ENCODE measurements at places on chromosomes 3 and 15. TPM values are rescaled to one million over a fixed set of nuclear protein-coding genes. Genes with fewer than 3 reads are reported as not detected.
A peak's percentile ranks its signal among the peaks of the same experiment; 100 is the strongest.

DNA sequence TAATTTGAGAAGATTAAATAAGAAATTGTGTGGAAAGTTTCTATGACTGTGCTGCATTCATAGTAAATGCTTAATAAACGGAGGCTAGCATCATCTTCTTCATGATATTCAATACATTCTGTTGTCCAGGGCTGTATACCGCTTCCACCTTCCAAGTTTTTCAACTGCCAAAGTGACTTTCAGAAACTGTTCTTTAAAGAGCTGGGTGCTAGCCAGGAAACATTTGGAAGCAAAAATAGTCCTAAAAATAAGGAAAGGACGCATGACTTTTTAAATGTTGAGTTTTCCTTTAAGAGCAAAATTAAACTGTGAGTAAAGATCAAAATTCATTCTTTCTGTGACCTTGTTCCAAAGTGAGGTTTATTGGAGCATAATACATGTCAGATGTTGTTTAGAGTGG, 9.4 kb upstream of the ERC2 start:
- H3K27ac ChIP-seq: no peak overlapping the region
- no peaks in the 10 kb centered on the region for H3K4me1 ChIP-seq
- no peak for DNase-seq
- H3K4me3 ChIP-seq: no peak overlapping the region
- no peaks in the 10 kb centered on the region for H3K36me3 ChIP-seq

- peaks cover 5% of the 10 kb centered on the region for H3K4me1 ChIP-seq
- peak overlapping the region; percentile 99 for H3K27ac ChIP-seq
- no peaks in the 10 kb centered on the region for H3K36me3 ChIP-seq
- no peaks in the 10 kb centered on the region for H3K27me3 ChIP-seq
- H3K4me3 ChIP-seq: peak overlapping the region; percentile 61
These were observed 224.1 kb upstream of the TPRG1 start for GRCh38 chr3:188947401-188948280.

GRCh38 chr3:194851941-194852340, 166.3 kb downstream of the FAM43A start:
- no peak overlapping the region for H3K27ac ChIP-seq
- DNase-seq: no peak
- H3K27me3 ChIP-seq: no peaks in the 10 kb centered on the region

DNA sequence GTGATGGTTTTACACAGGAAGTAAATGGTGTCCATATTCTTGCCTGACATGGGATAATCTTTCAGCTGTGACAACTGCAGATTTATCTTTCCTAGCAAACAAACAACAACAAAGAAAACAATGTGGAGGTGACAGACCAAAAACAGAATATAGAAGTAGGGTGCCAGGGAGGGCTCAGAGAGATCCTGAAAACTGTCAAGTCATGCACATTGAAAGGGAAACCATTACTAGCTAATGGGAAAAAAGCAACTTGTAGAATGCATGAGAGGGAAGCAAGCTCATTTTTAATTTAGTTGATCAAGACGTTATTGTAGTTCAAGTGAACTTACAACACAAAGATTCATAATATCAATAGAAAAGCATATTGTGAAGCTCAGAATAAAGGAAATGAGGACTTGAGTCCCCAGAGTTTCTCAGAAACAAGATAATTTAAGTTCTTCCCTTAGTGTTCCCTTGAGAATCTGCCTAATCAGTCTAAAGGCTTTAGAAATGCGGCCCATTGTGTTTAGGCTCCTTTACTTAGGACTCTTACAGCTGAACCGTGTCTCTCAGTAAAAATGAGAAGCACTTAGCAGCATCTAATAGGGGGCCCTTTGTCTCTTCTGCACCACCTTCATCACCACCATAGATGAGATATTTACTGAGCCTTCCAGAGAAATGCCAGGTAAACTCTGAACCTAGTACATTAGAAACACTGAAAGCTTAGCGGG, 115.6 kb upstream of the CADPS start:
- H3K27ac ChIP-seq: no peak overlapping the region
- no peaks in the 10 kb centered on the region for H3K36me3 ChIP-seq
- no peaks in the 10 kb centered on the region for H3K27me3 ChIP-seq
- H3K4me1 ChIP-seq: no peaks in the 10 kb centered on the region

GRCh38 chr15:41483519-41483918, 10.2 kb upstream of the ITPKA start:
- no peak for DNase-seq
- no peaks in the 10 kb centered on the region for H3K4me1 ChIP-seq
- peaks cover 10% of the 10 kb centered on the region for H3K36me3 ChIP-seq

- DNase-seq: peak; percentile 34
- no peak overlapping the region for H3K27ac ChIP-seq
- no peak overlapping the region for H3K4me3 ChIP-seq
These were observed 346.5 kb downstream of the THSD4 start for GRCh38 chr15:71461748-71462147.

DNA sequence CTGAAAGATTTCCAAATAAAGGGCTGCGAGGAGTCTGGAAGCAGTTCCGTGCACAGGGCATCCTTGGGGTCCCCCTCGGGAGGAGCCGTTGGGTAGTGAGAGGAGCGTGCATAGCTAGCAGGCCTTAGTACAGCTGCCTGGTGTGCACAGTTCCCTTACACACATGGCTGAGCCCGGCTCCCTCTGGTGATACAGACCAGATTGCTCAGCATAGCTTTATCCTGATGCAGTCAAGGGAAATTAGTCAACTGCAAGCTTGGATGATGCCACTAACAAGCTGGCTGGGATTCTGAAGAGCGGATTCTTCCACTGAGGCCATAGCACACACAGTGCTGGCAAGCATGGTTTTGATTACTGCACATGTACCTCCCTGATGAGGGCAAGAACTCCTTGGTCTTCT, 349.4 kb downstream of the LRTM1 start:
- H3K36me3 ChIP-seq: no peaks in the 10 kb centered on the region
- H3K4me3 ChIP-seq: no peak overlapping the region
- no peaks in the 10 kb centered on the region for H3K27me3 ChIP-seq

DNA sequence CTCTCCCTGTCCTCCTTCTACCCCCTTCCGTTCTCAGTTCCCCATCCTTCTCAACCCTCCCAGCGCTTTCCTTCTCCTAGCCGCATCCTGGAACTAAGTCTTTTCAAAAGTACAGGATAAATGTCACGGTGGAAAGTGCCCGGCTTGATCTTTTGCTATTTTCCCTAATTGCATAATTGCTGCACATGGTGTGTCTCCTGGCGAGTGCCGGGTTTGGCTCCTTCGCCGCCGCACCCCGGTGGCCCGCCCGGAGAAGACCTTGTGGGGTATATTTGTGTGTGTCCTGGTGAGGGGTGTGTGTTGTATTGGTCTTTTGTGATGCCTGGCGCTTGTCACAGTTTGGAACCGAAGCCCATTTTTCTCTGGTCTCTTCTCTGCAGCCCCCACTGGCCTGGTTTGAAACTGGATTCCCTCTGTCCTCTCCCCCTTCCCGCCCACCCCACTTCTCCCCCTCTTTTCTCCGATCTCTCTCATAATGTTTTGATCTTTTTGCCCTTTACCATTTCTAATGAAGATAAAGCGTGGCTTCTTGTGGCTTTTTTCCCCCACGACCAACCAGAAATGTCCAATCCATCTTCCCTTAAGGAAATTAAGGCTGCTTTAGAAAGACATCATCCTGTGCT, 692 bp downstream of the UBE2E2 start:
- no peak for DNase-seq
- no peaks in the 10 kb centered on the region for H3K4me1 ChIP-seq
- H3K27me3 ChIP-seq: no peaks in the 10 kb centered on the region
- H3K27ac ChIP-seq: no peak overlapping the region
- H3K36me3 ChIP-seq: no peaks in the 10 kb centered on the region

Gene WWTR1
- total RNA-seq: 53.6 TPM

GRCh38 chr15:64703632-64703959, 71.8 kb downstream of the RBPMS2 start:
- H3K4me3 ChIP-seq: peak overlapping the region; percentile 85
- peak overlapping the region; percentile 94 for H3K27ac ChIP-seq
- peaks cover 23% of the 10 kb centered on the region for H3K4me1 ChIP-seq
- no peaks in the 10 kb centered on the region for H3K36me3 ChIP-seq
- no peaks in the 10 kb centered on the region for H3K27me3 ChIP-seq

Gene ZNF80
- total RNA-seq: not detected

GRCh38 chr15:50685976-50686468, 575 bp downstream of the TRPM7 start:
- H3K4me1 ChIP-seq: no peaks in the 10 kb centered on the region
- H3K27ac ChIP-seq: peak overlapping the region; percentile 96
- no peaks in the 10 kb centered on the region for H3K27me3 ChIP-seq
- DNase-seq: peak; percentile 32
- H3K36me3 ChIP-seq: no peaks in the 10 kb centered on the region

GRCh38 chr3:127899766-127900165, 15.3 kb upstream of the KBTBD12 start:
- H3K27ac ChIP-seq: no peak overlapping the region
- no peak overlapping the region for H3K4me3 ChIP-seq
- no peaks in the 10 kb centered on the region for H3K36me3 ChIP-seq

GRCh38 chr3:97793420-97794019, 28.3 kb upstream of the CRYBG3 start:
- H3K27ac ChIP-seq: no peak overlapping the region
- no peaks in the 10 kb centered on the region for H3K27me3 ChIP-seq
- DNase-seq: no peak
- H3K4me1 ChIP-seq: no peaks in the 10 kb centered on the region
- no peaks in the 10 kb centered on the region for H3K36me3 ChIP-seq

- DNase-seq: no peak
- no peak overlapping the region for H3K27ac ChIP-seq
- H3K36me3 ChIP-seq: no peaks in the 10 kb centered on the region
- H3K27me3 ChIP-seq: no peaks in the 10 kb centered on the region
These were observed 65.4 kb upstream of the XCR1 start for GRCh38 chr3:46092702-46093080.

Gene FOXB1
- not detected for total RNA-seq

Gene IL17RD
- 31.0 TPM for total RNA-seq

- H3K36me3 ChIP-seq: no peaks in the 10 kb centered on the region
- H3K4me1 ChIP-seq: peaks cover 4% of the 10 kb centered on the region
- no peak overlapping the region for H3K27ac ChIP-seq
- no peak overlapping the region for H3K4me3 ChIP-seq
- H3K27me3 ChIP-seq: no peaks in the 10 kb centered on the region
These were observed 72.3 kb upstream of the BOC start for GRCh38 chr3:113138839-113139743.

DNA sequence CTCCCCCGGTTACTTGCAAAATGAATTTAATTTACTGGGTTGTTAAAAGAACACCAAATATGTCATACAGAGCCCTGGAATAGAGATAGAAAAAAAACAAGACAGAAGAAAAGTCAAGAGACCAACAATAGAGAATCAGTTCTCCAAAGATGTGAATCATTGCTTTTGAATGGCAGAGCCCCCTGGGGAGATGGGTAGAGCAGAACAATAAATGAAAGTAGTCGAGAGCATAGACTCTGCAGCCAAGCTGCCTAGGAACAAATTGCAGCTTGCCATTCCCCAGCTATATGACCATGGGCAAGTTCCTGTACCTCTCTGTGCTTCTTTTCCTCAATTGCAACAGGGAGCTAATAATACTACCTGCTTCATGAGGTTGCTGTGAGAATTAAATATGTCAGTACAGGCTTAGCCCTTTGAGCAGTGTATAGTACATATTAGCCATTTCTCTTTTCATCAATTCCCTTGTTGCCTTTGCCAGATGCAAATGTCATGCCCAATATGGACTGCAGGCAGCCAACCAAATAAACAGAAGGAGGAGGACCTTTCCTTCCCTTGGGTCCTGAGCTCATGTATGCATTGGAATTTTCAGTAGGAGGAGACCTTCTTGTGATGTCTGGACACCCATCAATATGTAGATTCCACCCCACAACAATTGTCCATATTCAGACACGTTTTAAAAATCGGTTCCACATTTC, 25.0 kb upstream of the BFSP2 start:
- no peak overlapping the region for H3K27ac ChIP-seq
- H3K27me3 ChIP-seq: no peaks in the 10 kb centered on the region
- no peaks in the 10 kb centered on the region for H3K4me1 ChIP-seq

DNA sequence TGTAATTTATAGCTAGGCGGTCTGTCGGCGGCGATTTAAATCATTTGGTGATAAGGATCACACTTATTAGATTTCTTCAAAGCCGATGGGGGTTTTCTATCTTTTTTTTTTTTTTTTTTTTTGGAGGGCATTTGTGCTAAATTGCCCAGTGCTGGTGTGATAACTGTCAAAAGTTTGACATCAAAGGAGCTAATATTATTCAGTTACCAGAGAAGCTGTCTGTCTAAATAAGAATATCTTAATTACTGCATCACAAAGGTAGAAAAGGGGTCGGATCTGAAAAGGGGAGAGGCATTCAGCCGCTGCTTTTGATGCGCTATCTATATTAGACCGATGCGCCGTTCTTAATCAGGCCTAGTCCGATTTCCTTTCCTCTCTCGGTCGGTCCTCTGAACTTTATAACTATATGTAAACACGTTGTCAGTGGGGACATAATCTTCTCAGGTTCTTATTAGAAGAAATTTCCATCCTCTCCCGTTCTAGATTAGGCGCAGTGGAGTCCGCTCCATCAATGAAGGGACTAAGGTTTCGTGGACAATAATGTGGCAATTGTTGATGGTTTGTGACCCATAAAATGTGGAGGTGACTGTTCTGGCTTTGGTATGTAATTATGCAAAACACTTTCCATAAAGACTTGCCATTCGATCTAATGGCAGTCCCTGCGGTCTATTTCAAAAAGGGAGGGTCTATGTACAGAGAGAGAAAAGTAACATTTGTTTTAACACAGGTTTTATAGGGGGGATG, 31.7 kb downstream of the NR2F2 start:
- no peak for DNase-seq
- no peak overlapping the region for H3K4me3 ChIP-seq
- no peak overlapping the region for H3K27ac ChIP-seq
- H3K27me3 ChIP-seq: no peaks in the 10 kb centered on the region
- H3K4me1 ChIP-seq: no peaks in the 10 kb centered on the region

DNA sequence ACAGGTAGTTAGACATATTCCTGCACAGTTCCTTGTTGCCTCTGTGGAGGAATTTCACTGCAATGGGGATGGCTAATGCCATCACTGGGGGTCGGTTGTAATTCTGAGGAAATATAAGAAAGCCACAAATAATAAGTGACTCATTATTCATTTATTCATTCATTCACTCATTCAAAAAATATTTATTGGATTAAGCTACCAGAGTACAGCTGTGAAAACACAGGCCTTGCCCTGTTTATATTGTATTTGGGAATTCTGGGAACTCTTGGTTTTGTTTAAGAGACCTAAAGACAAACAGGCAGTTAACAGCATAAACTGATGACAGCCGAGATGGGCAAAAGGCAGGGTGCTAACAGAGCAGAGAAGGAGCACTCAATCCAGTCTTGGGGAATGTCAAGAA, 23.6 kb downstream of the PTX3 start:
- no peak overlapping the region for H3K4me3 ChIP-seq
- H3K36me3 ChIP-seq: no peaks in the 10 kb centered on the region
- no peak overlapping the region for H3K27ac ChIP-seq

- H3K27ac ChIP-seq: no peak overlapping the region
- H3K4me1 ChIP-seq: peaks cover 4% of the 10 kb centered on the region
- H3K4me3 ChIP-seq: no peak overlapping the region
- no peaks in the 10 kb centered on the region for H3K36me3 ChIP-seq
- no peaks in the 10 kb centered on the region for H3K27me3 ChIP-seq
- DNase-seq: no peak
These were observed 2.6 kb upstream of the NGLY1 start for GRCh38 chr3:25785826-25786225.

Gene PLCH1
- total RNA-seq: 2.0 TPM

GRCh38 chr3:146832857-146833458, 227.8 kb upstream of the PLSCR5 start:
- DNase-seq: no peak
- no peak overlapping the region for H3K27ac ChIP-seq
- no peak overlapping the region for H3K4me3 ChIP-seq
- no peaks in the 10 kb centered on the region for H3K27me3 ChIP-seq
